B cell (primary cell): ENCODE measurements at places on chromosomes 13 and 19. TPM values are rescaled to one million over a fixed set of nuclear protein-coding genes. Genes with fewer than 3 reads are reported as not detected.

DNA sequence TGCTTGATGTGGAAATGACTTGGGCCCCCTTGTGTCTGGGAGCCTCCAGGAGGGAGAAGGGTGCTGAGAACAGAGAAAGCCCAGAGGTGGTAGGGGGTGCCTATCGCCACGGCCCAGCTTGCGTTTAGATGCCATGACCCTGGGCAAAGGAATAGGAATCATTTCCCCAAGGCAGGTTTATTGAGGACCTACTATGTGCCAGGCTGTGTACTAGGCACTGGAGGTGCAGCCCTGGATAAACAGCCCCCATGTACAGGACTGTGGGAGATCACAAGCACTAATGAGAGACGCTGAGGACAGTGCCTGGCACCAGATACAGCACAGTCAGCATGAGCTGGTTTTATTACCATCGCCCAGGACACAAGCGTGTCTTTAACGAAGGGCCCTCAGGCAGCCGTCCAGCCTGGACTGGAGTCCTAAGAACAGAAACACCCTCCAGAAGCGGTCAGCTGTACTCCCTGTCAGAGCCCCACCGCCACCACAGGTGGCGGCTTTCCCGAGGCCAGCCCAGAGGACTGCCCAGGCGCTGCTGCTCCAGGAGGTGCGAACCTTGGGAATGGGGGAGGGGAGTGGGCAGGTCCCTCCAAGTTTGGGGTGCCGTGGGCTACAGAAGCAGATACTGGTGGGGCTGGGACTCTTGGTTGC, 4.6 kb downstream of the TMEM147 start:
- peaks cover 17% of the 10 kb centered on the region for H3K4me1 ChIP-seq
- no peak for DNase-seq
- no peaks in the 10 kb centered on the region for H3K27me3 ChIP-seq
- H3K27ac ChIP-seq = no peak overlapping the region
- no peak overlapping the region for H3K4me3 ChIP-seq

- H3K36me3 ChIP-seq = peaks cover under 1% of the 10 kb centered on the region
- H3K27ac ChIP-seq = no peak overlapping the region
- H3K4me1 ChIP-seq = peaks cover 34% of the 10 kb centered on the region
- H3K4me3 ChIP-seq = no peak overlapping the region
- DNase-seq = peak; percentile 43
Measured at GRCh38 chr19:45254044-45254531, 3.0 kb downstream of the MARK4 start.

DNA sequence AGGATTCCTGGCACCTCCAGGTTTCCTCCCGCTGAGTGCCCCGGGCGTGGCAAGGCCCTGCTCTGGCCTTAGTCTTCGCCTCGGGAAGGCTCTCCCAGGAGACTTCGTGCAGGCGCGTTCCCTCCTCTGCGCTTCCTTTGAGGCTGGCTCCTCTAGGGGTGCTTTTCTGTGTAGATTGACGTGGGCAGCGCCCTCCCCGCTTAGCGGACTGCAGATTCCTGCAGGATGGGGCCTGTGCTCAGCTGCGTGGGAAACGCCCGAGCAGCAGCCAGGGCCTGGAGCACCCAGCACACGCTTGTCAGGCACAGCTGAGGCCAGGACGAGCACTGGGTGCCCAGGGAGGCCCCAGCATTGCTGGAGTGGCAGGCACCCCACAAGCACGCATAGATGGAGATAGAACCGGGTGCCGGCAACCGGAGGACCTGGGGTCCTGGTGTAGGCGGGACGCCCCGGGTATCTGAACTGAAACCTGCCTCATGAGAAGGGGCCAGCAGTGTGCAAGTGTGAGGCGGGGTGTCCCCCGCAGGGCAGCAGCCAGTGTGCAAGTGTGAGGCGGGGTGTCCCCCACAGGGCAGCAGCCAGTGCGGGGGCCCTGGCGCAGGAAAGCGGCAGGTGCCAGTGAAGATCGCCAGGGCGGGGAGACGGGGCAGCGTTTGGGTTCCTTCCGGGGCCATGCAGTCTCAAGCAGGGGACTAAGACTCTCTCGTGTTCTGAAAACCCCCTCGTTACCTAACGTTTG, 3.4 kb downstream of the NDUFS7 start:
- no peak overlapping the region for H3K4me3 ChIP-seq
- H3K36me3 ChIP-seq = no peaks in the 10 kb centered on the region
- H3K27me3 ChIP-seq = no peaks in the 10 kb centered on the region

Gene ATP8B3
- total RNA-seq = 3.7 and 5.1 TPM in 2 replicates
